Activated CD8-positive, alpha-beta memory T cell treated with anti-CD3 and anti-CD28 coated beads, Interleukin-2, amount 50 U/mL, for 4 hours (primary cell): ENCODE measurements at places on chromosomes 1 and 21.

- no peak for DNase-seq
These were observed 305.5 kb upstream of the PKN2 start for GRCh38 chr1:88378560-88378959.

DNA sequence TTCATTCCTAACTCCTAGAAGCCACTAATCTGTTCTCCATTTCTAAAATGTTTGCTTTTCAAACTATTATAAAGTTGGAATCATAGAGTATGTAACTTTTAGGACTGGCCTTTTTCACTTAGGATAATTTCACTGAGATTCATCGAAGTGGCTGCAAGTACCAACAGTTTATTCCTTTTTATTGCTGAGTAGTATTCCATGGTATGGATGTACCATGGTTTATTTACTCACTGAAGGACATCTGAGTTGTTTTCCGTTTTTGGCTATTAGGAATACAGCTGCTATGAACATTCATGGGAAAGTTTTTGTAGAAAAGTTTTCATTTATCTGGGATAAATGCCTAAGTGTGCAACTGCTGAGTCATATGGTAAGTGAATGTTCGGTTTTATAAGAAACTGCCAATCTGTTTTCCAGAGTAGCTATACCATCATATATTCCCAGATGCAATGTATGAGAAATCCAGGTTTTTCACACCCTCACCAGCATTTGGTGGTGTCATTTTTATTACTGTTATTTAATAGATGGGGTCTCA is 66.3 kb downstream of the SLC27A3 start:
- no peak for DNase-seq

DNA sequence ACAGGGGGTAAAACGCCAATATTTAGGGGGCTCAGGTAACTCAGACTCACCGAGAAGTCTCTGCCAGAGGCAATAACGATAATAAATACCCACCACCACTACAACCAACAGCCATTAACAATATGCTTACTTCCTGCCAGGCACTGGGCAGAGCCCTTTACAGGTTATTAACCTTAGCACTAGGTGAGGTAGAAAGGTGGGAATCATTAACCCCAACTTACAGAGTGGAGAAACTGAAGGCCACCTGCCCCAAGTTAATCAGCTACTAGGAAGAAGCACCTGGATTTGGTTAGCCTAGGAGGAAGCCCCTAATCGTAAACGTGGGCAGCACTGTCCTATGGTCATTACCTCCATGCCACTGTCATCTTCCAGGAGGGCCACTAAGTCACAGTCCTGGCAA is 110.0 kb downstream of the UBR4 start:
- no peak for DNase-seq

DNA sequence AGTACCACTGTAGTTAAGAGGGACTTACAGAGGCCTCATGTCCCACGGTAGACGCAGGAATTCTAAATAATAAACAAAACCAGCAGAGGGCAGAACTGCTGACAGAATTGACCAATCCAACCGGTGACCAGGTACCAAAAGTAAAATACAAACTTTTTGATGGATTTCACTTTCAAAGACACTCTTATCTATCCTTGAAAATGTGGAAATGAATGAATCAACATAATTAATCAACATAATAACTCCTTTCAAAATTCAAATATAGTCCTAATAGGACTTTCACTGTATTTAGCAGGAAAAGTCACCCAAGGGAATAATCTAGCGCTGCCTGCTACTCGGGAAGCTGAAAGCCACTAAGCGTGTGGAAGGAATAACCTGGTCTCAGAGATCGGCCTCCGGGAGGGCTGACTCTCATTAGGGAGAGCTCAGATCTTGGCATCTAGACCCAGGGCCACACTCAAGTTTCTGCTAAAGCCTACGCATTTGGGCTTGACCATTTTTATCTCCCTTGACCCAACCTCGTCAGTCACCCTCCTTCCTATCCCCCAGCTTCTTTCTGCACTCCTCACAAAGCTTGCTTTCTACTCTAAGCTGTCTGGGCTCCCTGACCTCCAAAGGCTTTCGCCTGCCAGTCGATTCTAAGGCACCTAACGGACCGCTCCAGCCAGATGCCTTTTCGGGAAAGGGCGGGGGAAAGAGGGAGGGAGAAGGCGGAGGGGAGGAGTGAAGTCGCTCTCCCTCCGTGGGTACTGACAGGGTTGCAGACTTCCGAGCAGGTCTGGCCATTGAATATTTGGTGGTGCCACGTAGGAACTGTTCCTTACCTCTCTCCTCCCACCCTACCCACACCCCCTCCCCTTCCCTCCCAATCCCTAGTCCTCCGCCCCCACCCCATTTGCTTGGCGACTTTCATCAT is 1.6 kb downstream of the COL11A1 start:
- no peak for DNase-seq

DNA sequence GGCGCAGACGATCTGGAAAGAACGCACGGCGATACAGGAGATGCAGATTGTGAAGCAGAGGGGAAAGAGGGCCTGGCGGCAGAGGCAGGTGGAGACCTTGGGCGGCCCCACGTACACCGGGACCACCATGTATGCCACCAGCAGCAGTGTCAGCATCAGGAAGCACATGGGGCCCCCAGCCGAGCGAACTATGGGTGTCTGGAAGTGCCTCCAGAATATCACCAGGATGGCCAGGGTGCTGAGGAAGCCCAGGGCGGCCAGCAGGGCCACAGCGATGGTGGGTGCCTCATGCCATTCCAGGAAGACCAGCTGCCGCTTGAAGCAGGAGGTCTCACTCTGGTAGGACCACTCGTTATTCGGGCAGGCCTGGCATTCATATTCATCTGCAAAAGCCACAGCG is 19.3 kb downstream of the TAS1R2 start:
- DNase-seq: no peak

- no peak for DNase-seq
These were observed 61.0 kb downstream of the ATP5PO start for GRCh38 chr21:33854604-33855003.

- DNase-seq: no peak
These were observed 257.9 kb upstream of the AJAP1 start for GRCh38 chr1:4396551-4396950.

DNA sequence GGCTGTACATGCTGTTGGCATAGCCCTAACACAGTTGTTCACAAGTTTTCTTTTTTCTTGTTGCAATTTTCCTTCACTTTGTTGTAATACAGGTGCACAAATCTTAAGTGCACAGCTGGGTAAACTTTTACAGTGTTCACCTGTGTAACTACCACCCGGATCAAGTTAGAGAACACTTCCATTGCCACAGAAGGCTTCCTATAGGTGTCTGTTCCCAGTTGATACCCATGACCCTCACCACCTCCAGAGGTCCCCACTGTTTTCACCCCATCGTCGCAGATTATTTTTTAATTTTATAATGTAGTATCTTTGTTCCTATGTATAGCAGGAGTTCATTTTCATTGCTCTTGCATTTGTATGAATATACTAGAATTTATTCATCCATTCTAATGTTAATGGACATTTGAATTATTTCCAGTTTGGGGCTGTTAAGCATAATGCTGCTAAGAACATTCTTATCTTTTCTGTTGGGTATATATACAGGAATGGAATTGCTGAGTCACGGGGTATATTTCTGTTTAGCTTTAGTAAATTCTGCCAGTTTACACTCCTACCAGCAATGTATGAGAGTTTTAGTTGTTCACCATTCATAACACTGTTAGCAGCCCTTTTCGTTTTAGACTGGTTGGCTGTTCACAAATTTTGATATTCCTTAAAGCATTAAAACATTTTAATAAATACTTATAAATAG is 16.4 kb downstream of the SPRTN start:
- no peak for DNase-seq

DNA sequence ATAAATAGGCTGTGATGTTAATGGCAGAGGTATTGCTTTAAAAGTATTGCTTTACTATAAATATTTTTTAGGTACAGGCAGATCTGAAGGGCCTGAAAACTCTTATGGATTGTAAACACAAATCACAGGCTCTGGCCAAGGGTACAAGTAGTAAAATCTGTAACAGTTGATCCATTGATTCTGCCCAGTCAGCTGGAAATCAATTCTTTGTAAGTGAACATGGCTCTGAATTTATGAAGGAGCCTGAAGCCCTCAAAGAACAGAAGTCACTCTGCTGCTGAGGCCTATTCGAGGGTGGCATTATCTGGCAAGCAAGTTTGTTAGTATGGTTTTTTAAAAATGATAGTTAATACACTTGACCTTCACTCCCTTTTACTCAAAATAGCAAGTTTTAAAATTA is 834.0 kb upstream of the TMPRSS15 start:
- DNase-seq: no peak

DNA sequence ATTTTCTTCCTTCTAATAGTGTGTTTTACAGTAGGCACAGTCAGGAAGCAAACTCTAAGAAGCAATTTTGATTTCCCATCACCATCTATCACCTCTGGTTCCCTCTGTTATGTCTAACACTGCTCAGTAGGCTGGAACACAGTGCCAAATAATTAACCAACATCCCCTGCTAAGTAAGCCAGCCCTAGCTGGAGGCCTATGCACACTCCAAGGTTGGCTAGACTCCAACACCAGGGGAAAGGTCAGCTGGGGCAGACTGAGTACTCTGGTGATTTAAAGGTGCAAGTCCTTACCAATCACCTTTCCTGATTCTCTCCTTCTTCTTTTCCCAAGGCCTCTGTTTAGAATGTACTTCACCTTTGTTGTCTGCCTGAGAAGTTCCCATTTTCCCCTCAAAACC is 46.5 kb upstream of the BEND5 start:
- no peak for DNase-seq

GRCh38 chr1:107704911-107705310 is 260.1 kb downstream of the VAV3 start:
- no peak for DNase-seq

DNA sequence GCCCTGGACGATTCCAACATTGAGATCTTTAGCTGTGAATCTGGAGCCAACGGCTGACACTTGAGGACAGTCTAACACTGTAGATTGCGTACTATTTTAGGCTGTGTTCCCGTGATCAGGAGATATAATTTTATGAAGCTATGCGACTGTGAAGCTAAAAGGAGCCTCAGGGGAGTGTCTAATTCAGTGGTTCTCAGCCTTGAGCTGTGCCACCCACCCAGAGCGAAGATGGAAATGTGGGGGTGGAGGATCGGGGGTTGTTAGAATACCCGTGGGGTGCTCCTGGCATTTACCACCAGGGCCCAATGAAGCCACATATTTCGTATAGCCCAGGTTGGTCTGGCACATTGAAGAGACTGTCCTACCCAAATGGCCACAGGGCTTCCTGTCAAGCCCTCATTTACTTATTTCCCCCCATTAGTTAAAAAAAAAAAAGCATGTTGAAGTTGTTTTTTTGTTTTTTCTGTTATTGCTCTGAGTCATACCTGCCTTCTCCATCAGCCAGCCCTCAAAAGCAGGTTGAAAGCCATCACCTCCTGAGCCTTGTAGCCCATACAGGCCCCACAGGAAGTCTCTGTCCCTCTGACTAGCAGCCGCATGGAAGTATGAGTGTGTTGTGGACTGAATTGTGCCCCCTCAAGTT is 141.7 kb downstream of the GALNT2 start:
- DNase-seq: peak; percentile 52

- DNase-seq: no peak
These were observed 21.7 kb upstream of the GRIK1 start for GRCh38 chr21:29961291-29962027.

DNA sequence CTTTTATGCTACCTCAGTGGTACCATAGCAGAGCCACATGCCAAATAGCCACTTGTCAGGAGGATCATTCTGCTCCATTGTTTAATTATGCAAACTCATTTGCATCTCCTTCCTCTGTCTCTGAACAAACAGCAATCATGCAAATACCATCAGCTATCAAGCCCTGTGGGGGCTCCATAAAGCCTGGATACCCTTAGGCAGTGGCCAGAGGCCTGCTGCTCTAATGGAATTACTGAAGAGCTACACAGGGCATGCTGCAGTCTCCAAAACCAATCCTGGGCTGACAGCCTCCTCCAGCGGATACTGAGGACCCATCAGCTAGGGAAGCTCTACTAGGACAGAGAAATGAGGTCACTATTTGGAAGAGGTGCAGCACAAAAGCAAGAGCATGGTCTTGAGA is 376.3 kb downstream of the KCNH1 start:
- no peak for DNase-seq

DNA sequence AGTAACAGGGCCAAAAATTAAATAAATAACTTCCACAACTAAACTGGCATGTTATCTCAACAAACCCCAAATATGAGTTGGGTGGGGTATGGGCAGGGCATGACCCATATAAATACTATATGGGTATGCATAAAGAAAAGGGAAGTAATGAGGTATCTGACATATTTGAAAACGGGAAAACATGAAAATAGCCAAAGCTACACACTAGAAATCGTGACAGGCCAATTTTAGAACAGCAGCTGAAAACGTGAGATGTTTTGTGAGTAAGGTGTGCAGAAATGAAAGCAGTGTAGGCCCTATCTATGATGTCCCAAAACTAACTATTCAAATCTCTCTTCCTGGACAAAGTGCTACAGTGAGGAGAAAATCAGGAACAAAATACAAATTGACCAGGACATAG is 537.9 kb upstream of the NR5A2 start:
- DNase-seq: no peak

DNA sequence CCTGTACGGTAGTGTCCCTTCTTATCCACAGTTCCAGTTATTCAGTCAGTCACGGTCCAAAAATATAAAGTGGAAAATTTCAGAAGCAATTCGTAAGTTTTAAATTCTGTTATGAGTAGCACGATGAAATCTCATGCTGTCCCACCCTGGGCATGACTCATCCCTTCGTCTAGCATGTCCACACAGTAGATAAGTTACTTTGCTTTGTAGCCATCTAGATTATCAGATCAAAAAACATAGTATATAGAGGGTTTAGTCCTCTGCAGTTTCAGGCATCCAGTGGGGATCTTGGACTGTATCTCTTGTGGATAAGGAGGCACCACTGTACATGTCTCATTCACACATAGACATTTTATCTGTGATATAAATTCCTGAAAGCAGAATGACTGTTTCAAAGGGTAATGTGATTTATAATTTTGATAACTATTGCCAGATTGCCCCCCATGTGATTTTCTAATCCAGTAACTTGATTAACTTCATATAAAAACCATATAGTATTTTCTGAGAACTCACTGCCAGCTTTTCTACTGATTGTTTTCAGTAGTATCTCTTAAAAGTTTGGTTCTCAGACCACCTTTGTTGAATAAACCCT is 143.3 kb downstream of the DYRK1A start:
- DNase-seq: no peak

DNA sequence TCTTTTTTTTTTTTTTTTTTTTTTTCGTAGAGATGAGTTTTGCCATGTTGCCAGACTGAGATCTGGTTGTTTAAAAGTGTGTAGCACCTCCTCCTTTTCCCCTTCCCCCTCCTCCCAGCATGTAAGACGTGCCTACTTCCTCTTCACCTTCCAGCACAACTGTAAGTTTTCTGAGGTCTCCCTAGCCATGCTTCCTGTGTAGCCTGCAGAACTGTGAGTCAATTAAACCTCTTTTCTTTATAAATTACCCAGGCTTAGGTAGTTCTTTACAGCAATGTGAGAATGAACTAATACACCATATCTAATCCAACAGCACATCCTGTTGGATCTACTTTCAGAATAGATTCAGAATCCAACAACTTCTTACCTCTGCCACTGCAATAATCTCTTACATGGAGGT is 111.1 kb downstream of the CLIC6 start:
- no peak for DNase-seq

DNA sequence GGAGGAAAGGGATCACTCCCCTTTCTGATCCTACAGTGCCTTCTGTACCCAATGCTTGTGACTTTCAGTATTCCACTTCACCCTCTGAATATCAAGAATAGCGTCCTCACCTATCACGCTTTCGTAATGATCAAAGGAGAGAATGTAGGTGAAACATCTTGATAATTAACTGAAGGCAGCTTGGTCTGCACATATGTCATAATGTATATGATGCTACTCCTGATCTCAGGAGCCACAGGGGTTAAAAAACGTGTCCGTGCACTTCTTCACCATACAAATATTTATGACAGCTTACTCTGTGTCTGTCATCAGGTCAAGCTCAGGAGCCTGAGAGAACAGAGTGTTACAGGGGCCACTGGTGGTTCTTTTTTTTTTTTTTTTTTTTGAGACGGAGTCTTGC is 1.2 kb upstream of the PIK3C2B start:
- no peak for DNase-seq
